ENCODE measurements at places on chromosomes 4 and X. TPM values are rescaled to one million over a fixed set of nuclear protein-coding genes. Genes with fewer than 3 reads are reported as not detected.

DNA sequence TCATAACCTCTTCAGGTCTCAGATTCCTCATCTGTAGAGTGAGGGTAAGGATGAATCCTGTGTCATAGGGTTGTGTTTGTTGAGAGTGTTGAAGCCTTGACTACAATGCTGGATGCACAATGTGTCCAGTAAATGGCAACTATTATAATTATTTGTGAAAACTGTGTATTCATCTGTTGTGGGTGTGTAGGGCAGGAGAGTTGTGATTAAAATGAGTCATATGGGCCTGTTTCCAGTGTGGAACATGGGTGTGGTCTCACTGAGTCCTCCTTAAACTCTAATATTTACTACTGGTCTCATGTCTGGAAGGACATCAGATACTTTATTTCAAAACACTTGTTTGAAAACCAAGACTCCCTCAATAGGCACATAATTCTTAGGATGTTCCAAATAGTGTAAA, 208.5 kb upstream of the CASK start:
- DNase-seq = no peak

DNA sequence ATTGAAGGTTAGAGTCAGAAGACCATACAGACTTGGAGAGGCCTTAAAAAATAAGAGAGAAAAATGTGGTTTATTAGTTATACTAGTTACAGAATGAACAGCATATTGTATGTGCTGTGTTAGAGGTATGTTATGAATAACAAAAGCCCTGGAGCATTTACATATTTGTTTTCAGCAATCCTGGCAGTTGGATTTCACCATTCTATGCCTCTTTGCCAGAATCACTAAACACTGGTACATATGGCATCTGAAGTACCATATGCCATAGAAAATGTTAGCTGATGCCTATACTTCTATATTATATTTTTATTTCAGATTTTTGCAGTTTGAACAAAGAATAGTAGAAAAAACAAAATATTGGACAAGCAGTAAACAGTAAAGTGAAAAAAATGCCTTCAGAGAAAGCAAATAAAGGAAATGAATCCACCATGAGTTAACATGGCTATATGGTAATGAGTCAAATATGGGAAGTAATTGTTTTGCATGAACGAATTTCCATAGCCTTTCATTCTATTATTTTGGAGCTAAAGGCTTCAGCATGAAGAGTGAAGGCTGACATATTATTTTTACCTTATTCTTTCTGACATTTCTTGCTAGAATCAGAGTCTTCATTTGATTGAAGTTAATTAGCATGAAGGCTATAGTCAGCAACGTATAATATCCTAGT, 41.9 kb upstream of the PRDM8 start:
- DNase-seq = no peak

GRCh38 chr4:2360396-2360730, 58.1 kb downstream of the ZFYVE28 start:
- no peak for DNase-seq

- no peak for DNase-seq
Measured at GRCh38 chr4:146072376-146072775, 103.1 kb upstream of the LSM6 start.

DNA sequence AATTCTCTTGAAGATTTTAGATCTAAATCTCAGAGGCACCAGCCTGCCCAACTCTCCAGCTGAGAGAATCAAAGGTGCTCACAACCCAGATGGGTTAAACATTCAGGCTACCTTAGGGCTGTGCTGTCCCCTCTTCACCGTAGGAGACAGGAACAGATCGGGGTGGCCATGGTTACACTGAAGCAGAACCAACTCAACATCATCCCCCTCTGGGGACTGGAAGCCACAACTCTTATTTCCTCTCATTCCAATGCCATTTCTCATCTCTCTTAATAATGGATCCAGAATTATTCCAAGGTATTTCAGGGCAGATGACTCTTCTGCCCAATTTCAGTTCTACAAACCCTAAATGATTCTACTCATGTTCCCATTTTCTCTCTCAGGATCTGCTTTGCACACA, 109.7 kb downstream of the NKX6-1 start:
- no peak for DNase-seq

- no peak for DNase-seq
Measured at GRCh38 chrX:144732588-144732987, 514.7 kb upstream of the SPANXN1 start.

GRCh38 chrX:12617241-12617640, 174.0 kb upstream of the PRPS2 start:
- no peak for DNase-seq

GRCh38 chr4:26937139-26937538, 76.5 kb downstream of the STIM2 start:
- DNase-seq = no peak

GRCh38 chrX:78759081-78759480, 11.6 kb downstream of the LPAR4 start:
- DNase-seq = no peak

GRCh38 chrX:131739823-131740222, 195.9 kb downstream of the OR13H1 start:
- no peak for DNase-seq

DNA sequence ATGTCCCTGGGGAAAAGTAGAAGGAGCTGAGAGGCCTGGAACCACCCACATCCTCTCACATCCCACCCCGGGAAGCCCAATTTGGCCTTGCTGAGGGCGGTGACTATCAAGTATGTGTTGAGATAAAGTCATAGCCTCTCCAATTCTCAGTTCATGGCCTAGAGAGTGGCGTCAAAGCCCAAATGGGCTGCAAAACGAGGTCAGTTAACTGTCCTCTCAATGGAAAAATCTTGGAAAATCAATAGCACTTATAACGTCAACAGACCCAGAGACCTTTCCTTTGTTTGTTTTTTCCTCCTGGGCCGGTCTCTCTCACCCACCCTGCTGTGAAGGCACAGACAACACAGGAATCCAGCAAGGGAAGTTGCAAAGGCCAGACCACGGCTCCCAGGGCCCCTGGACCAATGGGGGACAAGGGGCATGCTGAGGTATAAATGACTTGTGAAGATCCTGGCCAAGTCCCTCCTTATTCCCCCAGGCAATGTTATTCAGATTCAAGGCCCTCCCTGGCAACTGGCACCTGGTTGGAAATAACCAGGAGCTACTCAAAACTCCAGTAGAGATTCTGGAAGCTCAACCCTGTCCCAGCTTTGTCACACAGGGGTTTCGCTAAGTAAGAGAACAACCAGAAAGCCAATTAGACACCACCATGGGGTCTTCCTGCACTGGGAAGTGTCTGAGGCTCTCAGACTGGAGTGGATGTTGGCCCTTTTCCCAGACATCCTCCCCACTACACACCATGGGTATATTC, 38.6 kb downstream of the TSC22D3 start:
- no peak for DNase-seq

DNA sequence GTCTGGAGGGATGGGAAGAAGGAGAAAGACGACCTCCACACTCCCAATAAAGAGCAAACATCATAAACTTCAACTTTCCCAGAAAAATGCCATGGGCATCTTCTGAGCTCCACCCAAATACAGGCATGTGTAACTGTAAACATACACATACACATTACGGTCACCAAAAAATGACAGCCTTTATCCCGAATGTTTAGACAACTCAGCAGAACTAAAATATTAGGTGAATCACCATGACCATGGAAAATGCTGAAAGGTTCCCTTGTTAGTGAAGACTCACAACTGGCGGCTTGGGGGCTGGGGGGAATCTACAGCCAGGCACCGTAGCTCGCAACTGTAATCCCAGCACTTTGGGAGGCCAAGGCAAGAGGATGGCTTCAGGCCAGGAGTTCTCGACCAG, 33.0 kb downstream of the PRKX start:
- no peak for DNase-seq

- no peak for DNase-seq
Measured at GRCh38 chr4:95798727-95799126, 41.2 kb upstream of the PDHA2 start.

SLC6A8 gene
- 52.2 TPM for total RNA-seq

AGTR2 gene
- not detected for total RNA-seq

CFAP47 gene
- total RNA-seq = 1.5 TPM
